ENCODE measurements at places on chromosomes 7 and 10. TPM values are rescaled to one million over a fixed set of nuclear protein-coding genes. Genes with fewer than 3 reads are reported as not detected.
A peak's percentile ranks its signal among the peaks of the same experiment; 100 is the strongest.

DNA sequence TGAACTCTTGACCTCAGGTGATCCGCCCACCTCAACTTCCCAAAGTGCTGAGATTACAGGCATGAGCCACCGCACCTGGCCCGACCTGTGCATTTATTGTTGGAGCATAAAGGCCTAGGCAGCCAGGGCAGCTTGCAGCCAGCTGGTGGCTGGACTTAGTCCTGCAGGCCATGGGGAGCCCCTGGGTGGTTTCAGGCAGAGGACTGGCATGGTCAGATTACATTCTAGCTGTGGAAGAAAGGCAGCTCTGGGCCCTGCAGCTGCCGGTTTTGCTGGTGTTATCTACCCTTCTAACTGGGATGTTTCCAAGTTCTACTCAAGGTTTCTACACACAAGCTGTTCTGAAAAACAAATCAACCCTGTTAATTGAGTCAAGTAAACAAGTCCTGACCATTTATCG lies 22.7 kb upstream of the MKRN1 start:
- no peaks in the 10 kb centered on the region for H3K36me3 ChIP-seq
- ATAC-seq = no peak
- H3K4me1 ChIP-seq = no peaks in the 10 kb centered on the region
- H3K27me3 ChIP-seq = no peaks in the 10 kb centered on the region

DNA sequence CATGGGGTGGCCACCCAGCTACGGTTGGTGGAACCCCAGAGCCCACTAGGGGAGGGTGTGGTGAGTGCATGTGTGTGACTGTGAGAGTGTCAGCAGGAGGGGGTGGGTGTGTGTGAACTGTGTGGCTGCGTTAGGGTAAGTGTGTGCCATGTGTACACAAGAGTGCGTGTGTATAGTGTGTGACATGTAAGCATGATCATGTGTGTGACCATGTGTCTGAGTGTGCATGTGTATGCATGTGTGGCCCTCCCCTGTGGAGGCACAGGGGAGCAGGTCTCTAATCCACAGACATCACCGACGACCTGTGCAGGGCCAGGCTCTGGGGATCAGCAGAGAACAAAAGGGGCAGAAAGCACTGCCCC lies 3.5 kb upstream of the CFAP46 start:
- no peak overlapping the region for H3K4me3 ChIP-seq
- peaks cover 37% of the 10 kb centered on the region for H3K27me3 ChIP-seq
- no peak overlapping the region for H3K27ac ChIP-seq
- no peak for ATAC-seq
- H3K4me1 ChIP-seq = peaks cover 5% of the 10 kb centered on the region

CUEDC2 gene
- 53.3 TPM for total RNA-seq

GRCh38 chr7:19269301-19269700 lies 124.1 kb upstream of the FERD3L start:
- no peak overlapping the region for H3K4me3 ChIP-seq
- no peak overlapping the region for H3K27ac ChIP-seq
- no peaks in the 10 kb centered on the region for H3K4me1 ChIP-seq
- no peaks in the 10 kb centered on the region for H3K36me3 ChIP-seq
- ATAC-seq = no peak

GRCh38 chr10:130022511-130023299 lies 58.6 kb upstream of the EBF3 start:
- no peak for ATAC-seq
- no peak overlapping the region for H3K4me3 ChIP-seq
- no peaks in the 10 kb centered on the region for H3K27me3 ChIP-seq
- H3K27ac ChIP-seq = no peak overlapping the region

- no peak for ATAC-seq
- peaks cover 21% of the 10 kb centered on the region for H3K36me3 ChIP-seq
- peak overlapping the region; percentile 99 for H3K4me3 ChIP-seq
- peaks cover 43% of the 10 kb centered on the region for H3K4me1 ChIP-seq
- no peaks in the 10 kb centered on the region for H3K27me3 ChIP-seq
Measured at GRCh38 chr10:5814110-5815107, 1.2 kb upstream of the GDI2 start.

NKX2-3 gene
- not detected for total RNA-seq

DNA sequence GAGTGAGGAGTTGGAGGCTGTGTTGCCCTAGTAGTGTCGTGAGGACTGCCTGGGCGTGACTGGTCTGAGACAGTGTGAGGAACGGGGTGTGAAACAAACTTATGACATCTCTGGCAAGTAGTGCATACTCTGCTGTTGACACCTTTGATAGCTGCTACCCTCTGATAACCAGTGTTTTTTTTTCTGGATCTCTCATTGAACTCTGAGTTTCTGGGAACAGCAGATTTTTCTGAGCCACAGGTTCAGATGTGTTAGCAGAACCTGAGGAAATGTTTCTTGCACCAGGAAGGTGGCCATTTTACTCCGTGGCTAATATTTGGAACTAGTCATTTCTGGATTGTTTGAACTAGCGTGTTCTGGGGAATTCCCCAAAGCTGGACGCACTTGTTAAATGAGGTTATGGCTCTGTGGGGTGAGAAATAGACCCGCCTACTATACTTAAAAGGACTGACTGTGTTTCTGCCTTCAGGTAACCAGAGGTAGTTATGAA lies 52.9 kb downstream of the AUTS2 start:
- no peak overlapping the region for H3K4me3 ChIP-seq
- no peaks in the 10 kb centered on the region for H3K36me3 ChIP-seq
- H3K27me3 ChIP-seq = no peaks in the 10 kb centered on the region
- H3K4me1 ChIP-seq = no peaks in the 10 kb centered on the region
- H3K27ac ChIP-seq = no peak overlapping the region
- peak; percentile 77 for ATAC-seq

RBP3 gene
- total RNA-seq = not detected

DNA sequence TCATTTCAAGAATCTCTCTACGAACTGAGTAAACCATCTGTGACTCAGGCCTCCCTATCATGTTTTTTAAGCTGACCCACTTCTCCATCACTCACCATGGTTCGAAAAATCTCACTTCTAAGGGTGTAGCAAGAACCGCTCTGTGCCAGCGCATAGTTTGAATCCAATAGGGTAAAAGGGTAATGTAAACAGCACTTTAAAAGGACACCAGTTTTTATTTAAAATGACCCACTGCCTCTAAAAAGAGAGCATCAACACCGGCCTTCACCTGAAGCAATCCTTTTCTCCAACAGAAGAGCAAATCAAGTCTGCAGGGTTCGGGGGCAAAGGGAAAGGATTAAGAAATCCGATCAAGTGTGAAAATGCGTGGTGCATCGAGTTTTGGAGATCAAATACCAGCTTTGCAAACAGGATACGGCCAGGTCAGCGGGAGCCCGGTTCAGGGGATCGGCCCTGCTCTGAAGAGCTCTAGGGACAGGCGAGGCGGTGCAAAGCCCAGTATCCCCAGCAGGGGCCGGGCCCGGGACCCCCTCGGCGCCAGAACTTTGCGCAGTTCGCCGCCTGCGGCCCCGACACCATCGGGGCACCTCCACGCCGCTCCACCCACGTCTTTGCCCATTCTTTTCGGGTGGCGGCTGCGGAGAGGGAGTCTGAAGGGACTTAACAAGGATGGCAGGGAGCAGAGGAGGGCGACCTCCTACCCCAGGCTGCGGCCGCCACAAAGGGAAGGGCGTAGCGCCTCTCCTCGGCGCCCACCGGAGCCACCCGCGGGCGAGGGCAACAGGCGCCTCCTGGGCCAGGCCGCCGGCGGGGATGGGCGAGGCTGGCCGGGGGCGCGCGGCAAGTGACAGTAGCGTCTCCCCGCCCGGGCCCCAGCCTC lies 842 bp downstream of the NMT2 start:
- peak overlapping the region; percentile 99 for H3K27ac ChIP-seq
- no peaks in the 10 kb centered on the region for H3K27me3 ChIP-seq
- H3K36me3 ChIP-seq = peaks cover 6% of the 10 kb centered on the region
- peak overlapping the region; percentile 100 for H3K4me3 ChIP-seq
- ATAC-seq = peak; percentile 75
- peaks cover 38% of the 10 kb centered on the region for H3K4me1 ChIP-seq

- ATAC-seq = no peak
- no peak overlapping the region for H3K4me3 ChIP-seq
- H3K4me1 ChIP-seq = no peaks in the 10 kb centered on the region
Measured at GRCh38 chr7:26782501-26782900, 81.9 kb downstream of the SKAP2 start.

DNA sequence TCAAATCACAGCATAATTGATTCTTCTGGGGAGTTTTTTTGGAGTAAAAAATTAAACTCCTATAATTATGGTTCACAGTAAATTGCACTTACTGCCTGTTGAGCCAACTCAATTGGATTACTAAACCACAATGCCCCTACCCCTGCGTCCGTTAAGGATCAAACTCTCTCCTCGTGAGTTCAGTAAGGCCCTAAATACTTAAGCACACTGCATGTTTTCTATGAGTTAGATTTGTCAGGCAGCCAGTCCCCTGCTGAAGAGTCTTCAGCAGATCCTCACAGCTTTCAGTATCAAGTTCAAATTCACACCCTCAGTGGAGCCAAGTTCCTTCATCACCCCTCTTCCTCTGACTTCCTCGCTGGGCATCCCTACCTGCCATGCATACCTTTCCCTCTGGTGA lies 275.0 kb upstream of the BMPER start:
- no peaks in the 10 kb centered on the region for H3K27me3 ChIP-seq
- no peaks in the 10 kb centered on the region for H3K36me3 ChIP-seq
- H3K4me1 ChIP-seq = no peaks in the 10 kb centered on the region
- no peak for ATAC-seq
- no peak overlapping the region for H3K4me3 ChIP-seq
- no peak overlapping the region for H3K27ac ChIP-seq

ADRA2A gene
- total RNA-seq = not detected

Data from activated T-helper 17 cell treated with anti-CD3 and anti-CD28 coated beads, Interleukin-2, amount 50 U/mL, for 72 hours (primary cell).